A549 treated with Mapracorat at 1 μM for 4 hours (cell line): ENCODE measurements at places on chromosomes 1 and 21. TPM values are rescaled to one million over a fixed set of nuclear protein-coding genes. Genes with fewer than 3 reads are reported as not detected.

EPHA10 gene
- 0.76 to 1.2 TPM (median 1.1 TPM) in 5 replicates for total RNA-seq

IFNAR2 gene
- 11.6 to 16.9 TPM (median 14.0 TPM) in 5 replicates for total RNA-seq

TMPRSS2 gene
- 0.10 to 0.27 TPM (median 0.21 TPM) in 4 of 5 replicates, not detected in the other for total RNA-seq

LRRC8B gene
- 3.1 to 4.6 TPM (median 4.0 TPM) in 5 replicates for total RNA-seq

LEMD1 gene
- not detected in 5 replicates for total RNA-seq

FOXO6 gene
- 0.40 to 1.2 TPM (median 0.80 TPM) in 5 replicates for total RNA-seq

FMO5 gene
- 0.10 to 0.45 TPM (median 0.20 TPM) in 5 replicates for total RNA-seq

MROH9 gene
- total RNA-seq, result not detected in 5 replicates

ADCY10 gene
- 0.04 to 0.21 TPM (median 0.04 TPM) in 3 of 5 replicates, not detected in the others for total RNA-seq

LY9 gene
- 0.07 to 0.19 TPM (median 0.14 TPM) in 4 of 5 replicates, not detected in the other for total RNA-seq

DENND2D gene
- 0.98 to 1.7 TPM (median 1.1 TPM) in 5 replicates for total RNA-seq

PKLR gene
- total RNA-seq, result 0.04 to 0.10 TPM (median 0.04 TPM) in 3 of 5 replicates, not detected in the others

RSPO1 gene
- 0.08 to 0.16 TPM (median 0.10 TPM) in 5 replicates for total RNA-seq

IVL gene
- total RNA-seq, result 0.06 to 0.13 TPM (median 0.10 TPM) in 3 of 5 replicates, not detected in the others

GPR61 gene
- not detected in 5 replicates for total RNA-seq

IQCC gene
- total RNA-seq, result 1.2 to 2.4 TPM (median 1.8 TPM) in 5 replicates

DNAJC28 gene
- total RNA-seq, result 0.29 to 0.42 TPM (median 0.34 TPM) in 5 replicates

OLIG1 gene
- not detected in 5 replicates for total RNA-seq

ADPRS gene
- 23.8 to 32.3 TPM (median 30.7 TPM) in 5 replicates for total RNA-seq

AQP10 gene
- total RNA-seq, result not detected in 5 replicates

C1orf94 gene
- total RNA-seq, result not detected in 5 replicates

PAPPA2 gene
- total RNA-seq, result 0.01 to 0.02 TPM in 2 of 5 replicates, not detected in the others

TMEM51 gene
- total RNA-seq, result 28.6 to 34.9 TPM (median 31.2 TPM) in 5 replicates

S100A9 gene
- total RNA-seq, result 0.77 to 1.2 TPM (median 1.1 TPM) in 4 of 5 replicates, not detected in the other

SMCP gene
- total RNA-seq, result not detected in 5 replicates

NAV1 gene
- total RNA-seq, result 4.7 to 8.9 TPM (median 7.8 TPM) in 5 replicates

CELA2A gene
- total RNA-seq, result not detected in 5 replicates

DIO1 gene
- not detected in 5 replicates for total RNA-seq

CHRM3 gene
- total RNA-seq, result 0.03 to 0.16 TPM (median 0.06 TPM) in 3 of 5 replicates, not detected in the others

GBP6 gene
- total RNA-seq, result not detected in 5 replicates

AADACL3 gene
- total RNA-seq, result not detected in 5 replicates

MCOLN2 gene
- 1.5 to 2.5 TPM (median 2.0 TPM) in 5 replicates for total RNA-seq

BGLAP gene
- total RNA-seq, result 0.21 to 0.33 TPM (median 0.25 TPM) in 3 of 5 replicates, not detected in the others

HSD3B1 gene
- 0.27 TPM in 1 of 5 replicates, not detected in the others for total RNA-seq

LHX8 gene
- 0.87 to 1.2 TPM (median 0.93 TPM) in 5 replicates for total RNA-seq

CD101 gene
- 0.11 to 0.36 TPM (median 0.23 TPM) in 5 replicates for total RNA-seq

CLEC20A gene
- total RNA-seq, result not detected in 5 replicates

ACKR1 gene
- total RNA-seq, result not detected in 5 replicates

DNASE2B gene
- total RNA-seq, result not detected in 5 replicates

OR2G6 gene
- not detected in 5 replicates for total RNA-seq

RIPK4 gene
- 14.7 to 21.0 TPM (median 17.9 TPM) in 5 replicates for total RNA-seq

GJA4 gene
- 0.13 TPM in 1 of 5 replicates, not detected in the others for total RNA-seq

NPPB gene
- 0.22 TPM in 1 of 5 replicates, not detected in the others for total RNA-seq

AMIGO1 gene
- total RNA-seq, result 1.0 to 1.4 TPM (median 1.3 TPM) in 5 replicates

S100A7 gene
- total RNA-seq, result not detected in 5 replicates

OLFML3 gene
- 3.6 to 4.2 TPM (median 3.9 TPM) in 5 replicates for total RNA-seq

ZBTB48 gene
- total RNA-seq, result 12.0 to 18.4 TPM (median 17.1 TPM) in 5 replicates

TMEM234 gene
- 8.2 to 9.2 TPM (median 8.7 TPM) in 5 replicates for total RNA-seq

GUCA2A gene
- total RNA-seq, result not detected in 5 replicates

CFAP45 gene
- total RNA-seq, result 0.73 to 1.1 TPM (median 0.92 TPM) in 5 replicates

NCAM2 gene
- not detected in 5 replicates for total RNA-seq

S100A8 gene
- not detected in 5 replicates for total RNA-seq

SPOCD1 gene
- total RNA-seq, result 3.3 to 4.5 TPM (median 3.8 TPM) in 5 replicates

FCMR gene
- 4.7 to 6.4 TPM (median 4.9 TPM) in 5 replicates for total RNA-seq

HAPLN2 gene
- 0.17 to 0.18 TPM in 2 of 5 replicates, not detected in the others for total RNA-seq

OR2L5 gene
- total RNA-seq, result not detected in 5 replicates

ITPKB gene
- total RNA-seq, result 1.8 to 2.7 TPM (median 2.2 TPM) in 5 replicates
